ENCODE measurements at places on chromosomes 1 and 21. TPM values are rescaled to one million over a fixed set of nuclear protein-coding genes. Genes with fewer than 3 reads are reported as not detected.

The HSPB7 gene
- total RNA-seq = 10.7 TPM

The CR1L gene
- total RNA-seq = not detected

The TCP10L gene
- total RNA-seq = 0.78 TPM

The ADAMTS4 gene
- 7.8 TPM for total RNA-seq

The ESRRG gene
- total RNA-seq = 0.29 TPM

The ETV3L gene
- not detected for total RNA-seq

The OLIG1 gene
- total RNA-seq = 1.6 TPM

DNA sequence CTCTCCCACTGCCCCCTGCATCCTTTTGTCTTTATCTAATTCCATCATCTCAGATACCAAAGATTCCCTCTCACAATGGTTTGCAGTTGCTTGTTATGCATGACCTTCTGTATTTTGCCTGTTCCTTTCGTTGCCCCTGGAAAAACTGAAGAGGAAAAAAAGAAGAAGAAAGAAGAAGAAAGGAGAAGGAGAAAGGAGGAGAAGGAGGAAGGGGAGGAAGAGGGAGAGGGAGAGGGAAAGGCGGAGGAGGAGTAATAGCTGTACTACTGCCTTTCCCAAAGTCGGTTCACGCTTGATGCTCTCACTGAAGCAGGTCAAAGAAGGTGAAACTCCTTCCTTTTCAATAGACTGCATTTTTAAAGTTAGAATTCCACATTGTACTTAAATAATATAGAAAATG is 513.8 kb downstream of the PTPRC start:
- DNase-seq = no peak

GRCh38 chr1:23742670-23743286 is 493 bp upstream of the ELOA start:
- no peak for DNase-seq

- no peak for DNase-seq
Measured at GRCh38 chr1:40734882-40735628, 43.6 kb downstream of the NFYC start.

DNA sequence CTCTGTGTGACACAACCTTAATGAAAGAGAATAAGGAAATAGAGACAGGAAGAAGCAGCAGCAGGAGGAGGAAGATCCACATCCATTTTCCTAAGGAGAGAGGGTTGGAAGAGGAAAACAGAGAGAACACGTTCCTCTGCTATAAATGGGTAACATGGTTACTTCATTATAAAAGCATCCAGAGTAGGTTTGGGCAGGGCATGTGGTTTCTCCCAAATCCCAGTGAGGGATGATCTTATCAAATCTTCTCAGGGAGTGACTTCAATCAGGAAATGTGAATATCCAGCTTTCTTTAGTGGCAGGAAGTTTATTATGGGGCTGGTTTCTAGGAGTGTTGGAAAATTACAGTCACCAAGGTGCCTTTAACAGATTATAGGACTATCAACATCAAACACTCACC is 11.1 kb downstream of the CYP2J2 start:
- DNase-seq = no peak

- DNase-seq = no peak
Measured at GRCh38 chr1:229842302-229843255, 216.5 kb downstream of the URB2 start.

DNA sequence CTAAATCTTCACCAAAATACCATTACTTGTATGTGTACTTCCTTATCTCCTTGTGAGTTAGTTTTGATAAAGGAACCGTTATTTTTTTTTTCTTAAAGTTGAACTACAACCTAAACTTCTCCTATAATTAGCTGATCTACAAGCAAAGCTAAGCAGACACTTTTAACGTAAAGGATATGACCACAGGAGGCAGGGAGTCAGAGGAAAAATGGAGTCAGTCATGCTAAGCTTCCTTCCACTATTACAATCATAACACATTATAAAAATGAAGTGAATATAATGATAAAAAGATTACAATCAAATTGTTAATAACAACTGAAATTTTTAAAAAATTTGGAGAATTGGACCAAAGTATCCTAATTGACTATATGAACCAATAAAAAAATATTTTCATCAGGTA is 892.6 kb downstream of the KCNT2 start:
- no peak for DNase-seq

- DNase-seq = no peak
Measured at GRCh38 chr1:3750741-3751140, 1.5 kb upstream of the CCDC27 start.

DNA sequence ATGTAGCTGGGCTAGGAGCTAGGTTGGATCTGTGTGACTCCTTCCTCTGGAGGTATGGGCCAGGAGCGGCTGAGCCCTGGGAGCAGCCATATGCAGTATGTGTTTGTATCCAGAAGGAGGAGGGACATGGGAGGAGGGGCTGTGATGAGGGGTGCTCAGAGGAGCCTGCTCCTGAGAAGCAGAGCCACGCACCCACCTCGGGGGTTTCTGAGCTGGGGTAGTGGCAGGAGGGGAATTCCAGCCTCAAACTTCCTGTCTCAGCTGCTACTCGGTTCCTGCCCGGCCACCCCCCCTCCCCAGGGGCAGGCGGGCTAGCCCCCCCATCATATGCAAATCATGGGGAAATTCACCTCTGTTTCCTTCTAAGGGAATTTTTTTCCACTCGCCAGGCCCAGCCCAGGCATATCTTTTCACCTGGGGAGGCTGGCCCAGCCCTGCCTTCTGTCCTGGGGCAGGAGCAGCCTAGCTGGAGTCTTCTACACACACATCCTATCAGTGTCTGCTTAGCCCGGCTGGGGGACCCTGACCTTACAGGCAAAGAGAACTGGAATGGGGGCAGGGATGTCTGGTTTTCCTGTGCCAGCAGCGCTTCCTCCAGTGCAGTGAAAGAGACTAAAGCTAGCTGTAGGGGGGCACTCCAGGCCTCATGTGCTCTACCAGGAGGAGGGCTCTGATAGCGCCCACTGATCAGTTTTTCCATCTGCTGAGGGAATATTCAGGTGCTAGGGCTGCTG is 3.0 kb downstream of the ZC3H12A start:
- peak; percentile 84 for DNase-seq

DNA sequence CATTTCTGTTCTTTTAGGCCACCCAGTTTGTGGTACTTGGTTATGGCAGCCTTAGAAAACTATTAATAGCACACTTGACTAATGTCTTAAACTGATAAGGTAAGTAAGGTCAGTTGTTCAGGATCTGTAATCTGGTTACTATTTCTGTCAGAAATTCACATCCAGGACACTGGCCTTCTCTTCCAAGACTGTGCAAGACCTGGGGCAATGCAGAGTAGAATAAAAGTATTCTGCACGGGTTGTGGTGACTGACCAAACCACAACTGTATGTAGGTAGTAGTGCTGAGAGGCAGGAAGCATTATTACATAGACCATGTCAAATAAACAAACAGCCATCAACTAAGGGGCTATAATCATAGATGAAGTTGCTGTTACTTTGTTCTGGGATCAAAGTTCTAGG is 46.7 kb downstream of the WARS2 start:
- no peak for DNase-seq

- no peak for DNase-seq
Measured at GRCh38 chr1:82317671-82318070, 516.9 kb downstream of the ADGRL2 start.

DNA sequence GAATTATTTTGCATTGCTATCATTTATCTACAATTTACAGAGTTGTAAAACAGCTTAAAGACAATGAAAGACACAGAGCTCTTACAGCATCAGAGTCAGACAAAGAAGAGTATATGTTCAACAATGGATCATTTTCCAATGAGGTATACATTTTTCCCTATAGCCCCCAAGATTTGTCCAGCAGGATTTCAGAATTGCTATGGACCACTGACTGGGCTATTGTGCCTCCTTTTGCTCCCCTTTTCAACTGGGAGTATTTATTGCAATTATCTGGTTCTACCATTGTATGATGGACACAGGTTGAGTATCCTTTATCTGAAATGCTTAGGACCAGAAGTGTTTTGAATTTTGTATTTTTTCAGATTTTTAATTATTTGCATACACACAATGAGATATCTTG is 62.5 kb upstream of the DNAH14 start:
- DNase-seq = no peak

DNA sequence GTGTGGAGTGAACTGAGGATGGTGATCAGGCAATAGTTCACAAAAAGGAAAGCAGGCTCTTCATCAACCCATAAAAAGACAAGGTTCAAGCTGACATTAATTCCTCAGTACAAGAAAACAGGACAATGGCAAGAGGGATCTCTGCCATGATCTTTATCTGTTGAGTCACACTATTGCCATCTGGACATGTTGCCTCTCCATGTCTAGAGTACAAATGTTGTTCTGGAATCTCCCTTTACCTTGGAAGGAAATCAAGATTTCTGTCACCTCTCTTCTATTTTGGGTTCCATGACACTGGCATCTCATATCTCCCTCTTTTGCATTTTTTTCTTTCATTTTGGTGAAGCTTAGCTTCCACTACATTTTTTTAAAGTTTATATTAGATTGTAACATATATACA is 329.1 kb downstream of the USP25 start:
- no peak for DNase-seq

DNA sequence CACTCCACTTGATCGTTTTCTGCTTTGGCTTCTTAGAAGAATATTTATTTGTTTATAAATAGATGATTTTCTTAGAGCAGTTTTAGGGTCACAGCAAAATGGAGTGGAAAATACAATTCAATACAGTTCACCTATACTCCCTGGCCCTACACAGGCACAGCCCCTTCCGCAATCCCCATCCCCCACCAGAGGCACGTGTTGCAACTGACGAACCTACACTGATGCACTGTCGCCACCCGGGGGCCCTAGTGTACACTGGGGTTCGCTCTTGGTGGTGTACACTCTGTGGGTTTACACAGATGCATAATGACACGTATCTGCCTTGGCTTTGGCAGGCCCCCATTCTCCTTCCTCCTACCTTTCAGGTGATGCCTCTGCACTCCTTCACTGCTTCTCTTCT is 8.0 kb downstream of the ECHDC2 start:
- no peak for DNase-seq

GRCh38 chr1:24641646-24642151 is 1.4 kb upstream of the SRRM1 start:
- DNase-seq = peak; percentile 77

DNA sequence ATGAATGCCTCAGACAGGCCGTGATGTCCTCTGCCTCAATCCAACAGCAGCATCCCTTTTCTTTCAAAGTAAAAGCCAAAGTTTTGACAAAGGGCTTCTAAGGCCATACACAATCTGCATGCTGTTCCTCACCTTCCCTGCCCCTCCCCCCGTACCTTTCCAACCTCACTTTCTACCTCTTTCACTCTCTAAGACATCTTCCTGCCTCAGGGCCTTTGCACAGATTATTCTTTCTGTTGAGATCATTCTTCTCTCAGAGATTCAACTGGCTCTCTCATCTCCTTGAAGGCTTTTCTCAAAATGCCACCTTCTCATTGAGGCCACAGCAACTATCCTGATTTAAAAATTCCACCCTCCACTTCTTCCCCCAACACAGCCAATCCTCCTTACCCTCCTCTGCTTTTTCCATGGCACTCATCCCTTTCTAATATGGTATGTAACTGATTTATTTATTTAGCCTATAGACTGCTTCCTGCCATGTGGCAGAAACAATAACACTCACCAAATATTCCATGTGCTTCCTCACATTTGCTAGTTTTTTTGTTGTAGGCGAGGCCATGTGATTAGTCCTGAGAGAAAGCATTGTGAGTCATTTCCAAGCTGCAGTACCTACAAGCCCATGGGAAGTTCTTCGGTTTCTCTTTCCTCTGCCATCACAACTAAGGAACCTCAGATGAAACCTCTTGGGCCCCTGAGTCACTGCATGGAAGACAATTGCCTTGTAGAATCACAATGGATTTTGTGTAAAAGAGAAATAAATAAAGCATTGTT is 58.7 kb upstream of the GADD45A start:
- no peak for DNase-seq

Measured in upper lobe of right lung (tissue), 1 donor.